D721Med (cell line): ENCODE measurements at places on chromosomes 3 and 15.
A peak's percentile ranks its signal among the peaks of the same experiment; 100 is the strongest.

DNA sequence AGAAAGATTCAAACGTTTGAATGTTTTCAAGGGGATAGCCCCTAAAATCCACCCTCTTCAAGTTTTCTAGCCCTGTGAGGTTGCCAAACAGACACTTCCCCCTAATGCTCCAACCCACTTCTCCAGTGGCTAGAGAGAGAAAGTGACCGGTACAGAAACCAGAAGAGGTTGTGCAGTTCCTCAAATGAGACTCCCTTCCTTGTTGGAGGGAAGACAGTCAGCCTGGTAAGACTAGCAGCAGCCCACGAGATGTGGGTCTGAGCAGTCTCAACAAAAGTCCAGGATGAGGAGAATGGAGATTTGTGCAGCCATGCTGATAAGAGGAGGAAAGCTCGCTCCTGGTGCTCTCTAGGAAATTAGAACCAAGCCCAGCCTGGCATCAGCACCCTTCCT is 222.8 kb upstream of the TPRG1 start:
- no peak for DNase-seq

DNA sequence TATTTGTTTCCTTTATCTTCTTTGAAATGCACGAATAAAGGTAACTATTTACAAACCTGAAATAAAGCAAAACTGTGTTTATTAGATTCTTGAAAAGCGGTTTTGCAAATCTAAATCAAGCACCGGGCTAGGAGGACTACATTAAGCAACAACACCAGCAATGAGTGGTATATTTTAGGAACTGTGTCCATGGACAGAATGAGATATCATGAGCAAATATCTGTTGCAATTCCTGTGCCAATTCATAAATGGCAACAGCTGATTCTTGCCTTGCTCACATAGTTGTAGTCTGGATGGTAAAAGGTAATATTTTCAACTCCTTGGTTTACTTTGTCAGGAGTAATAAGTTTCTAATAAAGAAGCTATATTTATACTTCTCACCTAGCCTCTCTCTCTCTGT is 403.3 kb downstream of the LPP start:
- no peak for DNase-seq

- DNase-seq: no peak
Measured at GRCh38 chr3:181403876-181404660, 307.7 kb upstream of the SOX2 start.

DNA sequence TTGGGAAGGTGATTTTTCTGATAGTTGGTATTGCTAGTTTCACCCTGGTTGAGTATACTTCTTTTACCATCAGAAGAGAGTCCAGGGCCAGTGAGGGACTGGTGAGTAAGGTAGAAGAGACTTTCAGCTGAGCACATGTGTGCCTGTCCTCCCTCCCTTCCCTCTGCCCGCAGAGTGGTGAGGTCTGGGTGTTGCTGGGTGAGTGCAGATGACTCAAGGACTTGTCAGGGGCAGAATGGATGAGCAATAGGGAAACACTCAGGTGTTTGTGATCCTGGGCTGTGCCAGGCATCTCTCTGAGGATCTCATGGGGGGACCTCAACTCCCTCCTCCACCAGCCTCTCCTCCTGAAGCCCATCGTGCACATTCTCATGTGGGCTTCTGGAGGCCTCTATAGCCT is 76.0 kb upstream of the GSK3B start:
- no peak for DNase-seq

- no peak for DNase-seq
Measured at GRCh38 chr3:30201715-30202114, 404.7 kb upstream of the TGFBR2 start.

DNA sequence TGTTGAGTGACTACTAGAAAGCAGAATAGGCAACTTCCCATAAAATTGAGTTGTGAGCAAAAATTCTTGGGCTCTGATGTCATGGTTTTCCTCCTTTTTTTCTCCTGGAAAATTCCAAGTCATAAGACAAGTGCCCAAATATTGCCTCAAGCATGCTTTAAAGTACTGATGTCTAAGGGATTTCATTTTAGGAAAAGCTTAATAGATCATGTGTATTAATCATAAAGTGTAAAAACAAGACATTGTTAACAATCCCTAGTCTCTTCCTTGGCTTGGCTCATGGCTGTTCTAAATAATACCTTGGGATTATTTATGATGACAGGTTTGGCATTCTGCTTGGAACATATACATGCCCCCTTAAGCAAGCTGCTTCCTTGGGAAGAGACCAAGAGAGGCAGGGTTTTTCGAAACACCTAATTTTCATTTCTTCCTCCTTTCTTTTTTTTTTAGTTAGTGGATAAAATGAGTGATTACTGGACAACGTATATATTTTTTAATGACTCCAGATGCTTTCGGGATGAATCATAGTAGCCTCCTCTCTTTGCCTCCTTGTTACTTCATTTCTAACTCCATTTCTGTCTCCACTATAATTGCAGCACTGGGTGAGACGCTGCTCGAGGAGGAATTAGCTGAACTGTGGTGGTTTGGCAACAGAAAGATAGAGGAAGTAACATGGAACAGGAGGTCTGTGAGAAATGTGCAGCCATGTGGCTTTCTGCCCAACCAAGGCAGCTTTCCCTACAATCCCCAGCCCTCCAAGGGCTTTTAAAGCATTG is 104.9 kb downstream of the TPRG1 start:
- DNase-seq: no peak

GRCh38 chr3:58158442-58159153 is 52.2 kb downstream of the DNASE1L3 start:
- DNase-seq: no peak

DNA sequence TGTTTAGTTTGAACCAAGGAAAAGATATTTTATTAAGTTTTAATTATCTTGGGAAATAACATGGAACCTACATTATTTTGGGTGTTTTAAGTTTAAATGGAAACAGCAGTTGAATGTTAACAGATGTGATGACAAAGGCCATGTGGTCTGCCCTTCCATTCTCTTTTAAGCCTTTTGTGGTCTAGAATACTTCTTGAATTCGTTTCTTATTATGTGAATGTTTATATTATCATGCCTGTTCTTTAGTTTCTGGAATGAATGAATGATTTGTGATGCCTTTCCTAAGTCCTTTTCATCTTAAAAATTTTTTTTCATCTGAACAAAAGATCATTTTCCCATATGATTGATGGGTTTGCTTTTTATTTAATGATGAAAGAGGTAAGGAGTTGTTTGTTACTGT is 44.6 kb downstream of the SNRK start:
- DNase-seq: no peak

- DNase-seq: no peak
Measured at GRCh38 chr3:51962854-51963530, 4.3 kb downstream of the PCBP4 start.

GRCh38 chr15:62928242-62928999 is 114.1 kb upstream of the TPM1 start:
- DNase-seq: no peak

DNA sequence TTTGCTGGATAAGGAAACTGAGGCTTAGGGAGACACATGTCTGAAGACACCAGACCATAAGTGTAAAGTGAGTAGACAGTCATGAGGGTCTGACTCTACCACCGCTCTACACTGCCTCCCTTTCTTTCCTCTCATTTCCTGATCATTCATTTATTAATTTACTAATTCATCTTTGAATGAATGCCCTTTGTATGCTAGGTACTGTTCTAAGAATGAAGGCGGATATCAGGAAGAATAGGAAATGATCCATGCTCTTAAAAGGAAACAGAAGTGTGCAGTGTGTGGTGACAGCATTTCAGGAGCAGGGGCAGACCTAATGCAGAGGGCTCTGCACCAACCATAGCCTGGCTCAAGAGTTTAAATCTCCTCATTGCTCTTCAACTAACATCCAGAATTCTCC is 31.8 kb upstream of the PSMD6 start:
- no peak for DNase-seq

DNA sequence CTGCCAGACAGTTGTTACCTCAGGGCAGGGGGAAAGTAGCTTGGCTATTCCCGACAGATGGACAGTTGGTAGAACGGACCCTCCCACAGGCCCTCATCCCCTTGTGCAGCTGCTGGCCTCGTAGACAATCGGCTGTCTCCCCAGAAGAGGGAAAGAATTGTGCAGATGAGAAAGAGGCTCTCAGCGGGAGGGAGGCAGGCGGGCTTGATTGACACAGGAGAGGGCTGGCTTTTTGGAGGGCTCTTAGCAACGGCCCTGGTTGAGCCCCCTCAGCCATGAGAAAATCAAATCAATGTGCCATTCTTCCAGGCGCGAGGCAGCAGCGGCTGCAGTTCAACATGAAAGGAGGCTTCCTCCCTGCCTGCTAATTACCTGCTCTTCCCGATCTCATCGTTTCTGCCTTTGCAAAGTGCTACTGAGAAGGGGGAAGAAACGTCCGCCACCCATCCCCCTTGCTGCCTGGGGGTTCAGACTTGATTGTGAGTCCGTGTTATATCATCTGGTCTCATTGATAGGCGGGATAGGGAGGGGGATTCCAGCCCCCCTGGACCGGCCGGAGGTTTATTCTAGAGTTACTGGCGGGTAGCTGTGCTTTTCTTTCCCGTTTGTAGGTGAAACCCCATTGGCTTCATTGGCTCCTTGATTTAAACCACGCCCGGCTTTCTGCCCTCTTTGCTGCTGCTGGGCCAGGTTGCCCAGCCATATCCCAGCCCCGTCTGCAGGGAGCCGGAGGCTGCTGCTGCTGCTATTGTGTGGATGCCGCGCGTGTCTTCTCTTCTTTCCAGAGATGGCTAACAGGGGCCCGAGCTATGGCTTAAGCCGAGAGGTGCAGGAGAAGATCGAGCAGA is at the start of gene TAGLN3:
TSS of gene TAGLN3 (plus strand) at position 287 of the 848 bp plus-strand sequence. CDS start at position 788, 501 bp downstream.
- no peak for DNase-seq

DNA sequence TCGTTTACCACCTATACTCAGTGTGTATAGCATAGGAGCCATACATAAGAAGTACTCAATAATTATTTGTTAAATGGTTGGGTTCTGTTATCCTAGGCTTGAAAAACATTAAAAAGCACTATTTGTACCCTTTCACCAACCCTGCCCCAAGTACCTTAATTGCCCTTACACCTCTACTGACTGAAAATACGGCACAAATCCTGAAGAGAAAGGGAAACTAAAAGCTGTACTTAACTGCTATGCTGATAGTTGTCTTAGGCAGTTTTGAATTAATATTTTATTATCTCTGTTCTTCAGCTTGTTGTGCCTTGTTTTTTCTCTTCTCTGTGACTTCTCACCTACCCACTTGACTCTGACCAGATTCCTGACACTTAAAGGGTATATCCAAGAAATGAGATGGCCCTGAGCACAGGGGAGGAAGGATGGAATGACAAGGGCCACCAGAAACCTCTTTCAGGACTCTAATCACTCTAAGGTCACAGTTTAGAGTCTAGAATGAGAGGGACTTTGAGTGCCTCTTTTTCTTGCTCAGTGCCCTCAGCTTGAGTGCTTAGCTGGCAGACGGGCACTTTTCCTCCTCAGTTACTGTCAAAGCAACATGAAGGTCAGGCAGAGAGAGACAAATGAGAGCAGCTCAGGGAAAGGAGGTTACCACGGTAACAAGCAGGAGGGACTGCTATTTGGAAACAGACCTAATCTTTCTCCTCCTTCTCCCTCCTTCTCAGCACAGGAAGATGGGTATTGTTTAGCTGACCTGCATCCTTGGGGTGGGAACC is 136.5 kb downstream of the ZNF609 start:
- peak; percentile 34 for DNase-seq

DNA sequence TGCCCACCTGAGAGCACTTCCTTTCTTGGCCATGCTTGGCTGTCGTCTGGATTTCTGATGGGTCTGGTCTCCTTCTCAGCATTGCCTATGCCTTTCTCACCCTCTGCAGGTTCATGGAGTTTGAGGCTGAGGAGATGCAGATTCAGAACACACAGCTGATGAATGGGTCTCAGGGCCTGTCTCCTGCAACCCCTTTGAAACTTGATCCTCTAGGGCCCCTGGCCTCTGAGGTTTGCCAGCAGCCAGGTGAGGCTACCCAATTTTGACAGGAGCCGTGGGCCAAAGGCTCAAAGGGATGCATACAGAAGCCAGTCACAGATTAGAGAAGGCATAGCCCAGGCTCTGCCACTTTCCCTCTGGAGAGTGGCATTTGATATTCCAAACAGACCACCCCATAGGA is 10.5 kb downstream of the NUTM1 start:
- no peak for DNase-seq

DNA sequence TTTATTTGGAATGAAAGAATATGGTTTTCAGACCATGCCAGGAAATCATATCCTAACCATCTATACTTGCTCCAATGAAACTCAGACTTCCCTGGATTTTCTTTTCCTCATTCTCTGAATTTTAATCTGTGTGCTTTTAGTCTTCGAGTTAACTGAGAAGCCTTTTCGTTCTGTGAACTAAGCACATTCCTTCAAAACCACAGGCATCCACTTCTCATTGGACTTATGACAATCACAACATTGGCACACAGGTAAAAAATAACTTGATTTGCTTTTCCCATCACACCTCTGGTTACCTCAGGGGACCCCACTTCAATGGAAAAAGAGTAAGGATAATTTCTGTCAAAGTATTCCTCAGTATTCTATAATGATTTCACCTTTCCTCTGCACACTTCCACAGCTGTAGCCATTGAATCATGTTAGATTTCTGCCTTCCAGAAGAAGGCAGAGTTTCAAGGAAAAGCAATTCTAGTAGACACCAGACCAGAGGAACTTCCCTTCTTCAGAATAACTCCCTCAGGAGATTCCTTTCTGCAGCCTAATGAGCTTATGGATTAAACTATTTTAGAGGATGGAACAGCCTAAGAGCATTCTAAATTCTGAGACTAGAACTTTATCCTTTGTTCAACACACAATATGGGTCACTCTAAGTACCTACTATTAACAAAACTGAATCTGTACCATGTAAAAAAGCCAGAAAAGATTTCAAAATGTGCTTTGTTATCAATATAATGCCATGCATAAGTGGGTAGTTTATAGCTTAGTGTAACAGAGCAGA is 15.9 kb downstream of the COMMD2 start:
- no peak for DNase-seq

DNA sequence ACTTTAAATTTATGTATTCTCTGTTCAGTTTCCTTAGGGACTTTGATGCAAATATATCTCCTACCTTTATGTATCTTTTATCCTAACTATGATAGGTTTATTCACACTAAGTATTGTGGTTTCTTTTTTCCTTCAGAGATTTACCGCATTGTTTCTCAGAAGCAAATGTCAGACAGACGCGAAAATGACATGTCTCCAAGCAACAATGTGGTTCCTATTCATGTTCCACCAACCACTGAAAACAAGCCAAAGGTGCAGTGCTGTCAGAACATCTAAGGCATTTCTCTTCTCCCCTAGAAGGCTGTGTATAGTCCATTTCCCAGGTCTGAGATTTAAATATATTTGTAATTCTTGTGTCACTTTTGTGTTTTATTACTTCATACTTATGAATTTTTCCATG is 18.3 kb downstream of the RAB11A start:
- DNase-seq: no peak

DNA sequence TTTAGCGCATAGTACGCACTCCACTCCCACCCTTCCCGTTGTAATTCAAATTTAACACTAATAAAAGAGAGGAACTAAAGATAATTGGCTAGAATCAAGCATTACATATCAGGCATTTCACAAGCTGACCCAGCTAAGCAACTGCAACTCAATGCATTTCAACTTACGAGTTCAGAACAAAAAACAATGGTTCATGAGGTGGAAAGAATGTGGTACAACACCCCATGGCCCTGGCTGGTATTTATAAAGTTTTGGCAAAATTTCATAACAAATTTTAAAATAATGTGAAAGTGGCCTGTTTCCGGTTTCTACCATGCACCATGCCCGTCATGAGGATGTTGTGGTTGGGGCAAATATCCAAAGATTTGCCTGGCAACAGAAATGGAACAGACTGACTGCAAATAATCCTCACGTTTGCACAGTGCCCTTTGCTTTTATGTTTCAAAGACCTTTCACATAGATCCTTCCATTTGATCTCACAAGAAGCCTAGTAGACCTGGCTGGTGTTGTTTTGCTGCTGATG is 455.3 kb upstream of the NR2F2 start:
- no peak for DNase-seq

GRCh38 chr3:144502402-144502801 is 530.8 kb downstream of the DIPK2A start:
- DNase-seq: no peak
